ENCODE measurements at places on chromosomes 6 and 20.
A peak's percentile ranks its signal among the peaks of the same experiment; 100 is the strongest.

DNA sequence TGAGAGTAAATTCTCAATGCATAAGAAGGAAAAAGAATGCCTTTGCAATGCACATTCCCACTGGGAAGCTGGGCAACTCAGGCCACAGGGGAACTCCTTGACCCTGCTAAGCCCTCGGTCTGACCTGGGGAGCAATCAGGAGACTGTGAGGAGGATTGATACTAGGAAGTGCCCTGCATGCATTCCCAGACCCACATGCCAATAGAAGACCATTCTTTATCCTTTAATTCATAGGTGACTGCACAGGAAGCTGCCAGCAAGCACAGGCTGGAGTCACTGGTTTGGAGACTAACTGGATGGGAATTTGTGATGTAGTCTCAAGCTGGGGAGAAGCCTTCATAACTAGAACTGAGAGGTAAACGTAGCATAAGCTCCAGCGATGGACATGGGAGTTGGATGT lies 1012.7 kb downstream of the EYS start:
- DNase-seq, result peak; percentile 31

- DNase-seq, result peak; percentile 53
Observed at GRCh38 chr6:153162646-153163045, 31.6 kb upstream of the RGS17 start.

- no peak for DNase-seq
Observed at GRCh38 chr6:73030791-73031782, 194.2 kb downstream of the KHDC1L start.

- DNase-seq, result peak; percentile 3
Observed at GRCh38 chr6:114040871-114041270, 69.9 kb upstream of the HDAC2 start.

DNA sequence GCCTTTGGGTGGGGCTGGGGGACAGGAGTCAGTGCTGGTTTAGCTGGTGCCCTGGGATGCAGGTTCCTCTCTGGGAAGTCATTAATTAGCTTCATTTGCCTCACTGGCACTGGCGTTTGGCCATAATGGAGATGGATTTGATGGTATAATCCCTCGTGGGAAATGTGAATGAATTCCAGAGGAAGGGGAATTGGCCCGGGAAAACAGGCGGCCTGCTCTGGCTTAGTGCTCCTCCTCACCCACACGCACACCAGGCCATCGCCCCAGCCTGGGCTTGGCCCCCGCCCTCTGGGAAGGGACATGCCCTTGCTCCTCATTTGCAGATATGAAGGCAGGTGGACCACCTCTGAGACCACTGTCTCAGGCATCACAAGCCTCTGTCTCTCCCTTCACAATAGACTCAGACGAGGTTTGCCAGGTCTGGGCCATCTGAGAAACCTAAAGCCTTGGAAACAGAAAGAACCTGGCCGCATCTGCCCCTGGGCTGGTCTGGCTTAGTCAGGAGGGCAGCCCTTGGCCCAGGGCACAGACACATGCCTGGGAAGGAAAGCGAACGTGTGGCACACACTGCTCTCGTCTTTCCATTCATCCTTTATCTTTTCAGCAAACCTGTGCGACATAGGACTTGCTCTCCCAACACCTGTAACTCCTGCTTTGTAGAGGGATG lies 199.2 kb upstream of the CDH4 start:
- DNase-seq, result no peak

DNA sequence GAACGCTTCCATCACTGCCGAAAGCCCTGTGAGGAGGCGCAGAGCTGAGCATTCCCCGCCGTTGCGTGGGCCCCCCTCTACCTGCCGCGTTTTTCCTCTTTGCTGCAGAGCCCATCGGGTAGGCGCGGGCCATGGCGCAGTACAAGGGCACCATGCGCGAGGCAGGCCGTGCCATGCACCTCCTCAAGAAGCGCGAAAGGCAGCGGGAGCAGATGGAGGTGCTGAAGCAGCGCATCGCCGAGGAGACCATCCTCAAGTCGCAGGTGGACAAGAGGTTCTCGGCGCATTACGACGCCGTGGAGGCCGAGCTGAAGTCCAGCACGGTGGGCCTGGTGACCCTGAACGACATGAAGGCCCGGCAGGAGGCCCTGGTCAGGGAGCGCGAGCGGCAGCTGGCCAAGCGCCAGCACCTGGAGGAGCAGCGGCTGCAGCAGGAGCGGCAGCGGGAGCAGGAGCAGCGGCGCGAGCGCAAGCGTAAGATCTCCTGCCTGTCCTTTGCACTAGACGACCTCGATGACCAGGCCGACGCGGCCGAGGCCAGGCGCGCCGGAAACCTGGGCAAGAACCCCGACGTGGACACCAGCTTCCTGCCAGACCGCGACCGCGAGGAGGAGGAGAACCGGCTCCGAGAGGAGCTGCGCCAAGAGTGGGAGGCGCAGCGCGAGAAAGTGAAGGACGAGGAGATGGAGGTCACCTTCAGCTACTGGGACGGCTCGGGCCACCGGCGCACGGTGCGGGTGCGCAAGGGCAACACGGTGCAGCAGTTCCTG lies 693 bp downstream of the FAM50B start:
- DNase-seq, result peak; percentile 9

All from iris pigment epithelial cell (primary cell).